ENCODE measurements at places on chromosomes 1 and 21.

DNA sequence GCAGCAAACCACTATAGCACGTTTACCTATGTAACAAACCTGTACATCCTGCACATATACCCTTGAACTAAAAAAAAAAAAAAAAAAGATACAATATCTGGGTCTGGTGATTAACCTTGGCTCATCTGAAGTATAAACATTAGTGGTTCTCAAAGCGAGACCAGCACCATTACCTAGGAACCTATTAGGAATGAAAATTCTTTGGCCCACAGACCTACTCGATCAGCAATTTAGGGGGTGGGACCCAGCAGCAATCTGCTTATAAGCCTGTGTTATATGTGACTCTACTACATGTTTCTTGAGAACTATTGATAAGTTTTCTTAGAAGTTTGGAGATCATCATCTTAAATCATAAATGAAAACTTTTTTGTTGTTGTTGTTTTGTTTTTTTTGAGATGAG, 9.7 kb upstream of the SPATA1 start:
- DNase-seq: no peak

DNA sequence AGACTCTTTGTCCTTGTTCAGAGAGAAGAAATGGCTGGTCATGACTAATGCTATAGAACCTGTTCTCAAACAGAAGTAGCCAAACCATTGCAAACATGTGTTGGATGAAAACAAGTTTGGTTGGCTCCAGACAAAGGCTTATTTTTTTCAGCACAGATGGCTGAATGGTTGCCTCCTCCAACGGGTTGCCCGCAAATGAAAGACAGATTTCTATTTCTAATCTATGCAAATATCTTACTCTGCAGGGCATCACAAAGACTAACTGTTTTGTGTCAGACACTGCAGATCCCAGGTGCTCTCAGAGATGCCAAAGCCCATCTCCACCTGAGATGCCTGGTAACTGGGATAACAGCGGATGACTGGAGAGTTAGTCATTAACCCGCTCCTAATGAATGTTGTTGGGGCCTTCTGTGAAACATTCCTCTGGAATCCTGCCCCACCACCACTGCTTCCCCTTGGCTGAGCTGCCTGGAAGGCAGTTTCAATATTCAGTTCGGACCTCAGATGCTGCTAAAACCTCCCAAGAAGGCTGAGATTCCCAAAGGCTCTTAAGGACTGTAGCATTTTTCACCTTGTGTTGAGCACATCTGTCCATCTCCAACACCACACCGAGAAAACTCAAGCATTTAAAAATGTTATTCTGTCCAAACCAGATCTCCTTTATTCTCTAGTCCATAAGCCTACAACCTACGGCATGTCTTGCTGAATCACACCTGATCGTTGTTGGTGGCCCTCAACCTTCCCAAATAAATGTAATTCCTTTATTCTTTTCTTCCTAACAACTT, 104.4 kb downstream of the PTPN14 start:
- DNase-seq: peak; percentile 67

DNA sequence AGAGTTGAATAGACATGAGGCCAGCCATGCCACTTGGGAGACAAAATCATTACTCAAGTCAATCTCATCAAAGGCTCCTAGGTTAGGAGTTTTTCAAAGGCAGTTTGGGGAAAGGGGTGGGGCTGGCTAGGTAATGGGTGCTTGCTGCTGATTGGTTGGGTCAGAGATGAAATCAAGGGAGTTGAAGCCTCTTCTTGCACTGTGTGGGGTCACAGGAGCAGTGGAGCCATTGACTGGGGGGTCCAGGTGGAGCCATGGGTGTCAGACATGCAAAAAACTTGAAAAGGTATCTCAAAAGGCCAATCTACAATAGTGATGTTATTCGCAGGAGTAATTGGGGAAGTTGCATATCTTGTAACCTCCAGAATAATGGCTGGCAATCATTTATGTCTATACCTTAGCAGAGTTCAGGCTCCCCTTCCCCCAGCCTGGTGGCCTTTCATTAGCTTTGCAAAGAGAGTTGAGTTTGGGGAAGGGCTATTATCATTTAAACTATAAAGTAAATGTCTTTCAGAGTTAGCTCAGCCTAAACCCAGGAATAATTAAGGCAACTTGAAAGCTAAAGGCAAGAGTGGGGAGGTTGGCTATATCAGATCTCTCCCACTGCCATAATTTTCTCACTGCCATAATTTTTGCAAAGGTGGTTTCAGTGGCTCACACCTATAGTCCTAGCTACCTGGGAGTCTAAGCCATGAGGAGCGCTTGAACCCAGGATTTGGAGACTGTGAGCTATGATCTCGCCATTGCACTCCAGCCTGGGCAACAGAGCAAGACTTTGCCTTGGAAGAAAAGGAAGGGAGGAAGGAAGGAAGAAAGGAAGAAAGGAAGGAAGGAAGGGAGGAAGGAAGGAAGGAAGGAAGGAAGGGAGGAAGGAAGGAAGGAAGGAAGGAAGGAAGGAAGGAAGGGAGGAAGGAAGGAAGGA, 7.8 kb upstream of the PINK1 start:
- DNase-seq: no peak

GRCh38 chr1:99598738-99599411, 47.0 kb upstream of the PALMD start:
- no peak for DNase-seq

- no peak for DNase-seq
These were observed at the start of gene SELENON for GRCh38 chr1:25799935-25800702. Gene SELENON, plus strand, starts transcription at chr1:25800193. Its CDS starts 38 bp downstream, at chr1:25800231.

GRCh38 chr1:41370756-41371420, 9.7 kb downstream of the FOXO6 start:
- DNase-seq: no peak

DNA sequence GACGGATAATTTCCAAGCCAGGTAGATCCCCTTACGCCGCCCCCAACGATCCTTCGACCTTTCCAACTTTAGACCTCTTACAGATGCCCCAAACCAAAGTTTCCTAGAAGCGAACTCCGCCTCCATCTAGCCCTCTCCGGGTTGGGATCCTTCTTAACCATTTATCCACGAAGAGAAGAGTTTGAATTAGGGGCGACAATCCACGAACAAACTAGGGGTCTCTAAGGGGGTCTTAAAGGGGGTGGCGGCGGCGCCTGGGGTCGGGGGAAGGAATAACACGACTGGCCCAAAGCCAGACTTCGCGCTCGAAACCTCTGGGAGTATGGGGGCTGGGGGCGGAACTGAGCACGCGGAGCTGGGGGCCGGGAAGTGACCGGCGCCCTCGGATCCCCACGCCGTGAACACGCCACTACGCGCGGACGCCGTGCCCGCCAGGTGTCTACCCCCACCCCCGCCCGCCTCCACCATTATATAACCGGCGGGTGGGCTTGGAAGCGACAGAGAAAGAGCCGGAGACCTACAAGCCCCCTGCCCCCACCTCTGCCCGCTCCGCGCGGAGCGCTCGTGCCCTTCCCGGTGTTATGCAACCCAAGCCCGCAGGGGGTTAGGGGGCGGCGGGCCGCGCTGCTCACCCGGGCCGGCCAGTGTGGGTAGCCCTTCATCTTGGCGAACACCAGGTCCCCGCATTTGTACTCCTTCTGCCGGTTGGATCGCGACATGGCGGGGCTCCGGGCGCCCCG, 594 bp downstream of the HDGF start:
- DNase-seq: no peak

GRCh38 chr1:194289569-194290266, 1103.3 kb upstream of the B3GALT2 start:
- DNase-seq: no peak

DNA sequence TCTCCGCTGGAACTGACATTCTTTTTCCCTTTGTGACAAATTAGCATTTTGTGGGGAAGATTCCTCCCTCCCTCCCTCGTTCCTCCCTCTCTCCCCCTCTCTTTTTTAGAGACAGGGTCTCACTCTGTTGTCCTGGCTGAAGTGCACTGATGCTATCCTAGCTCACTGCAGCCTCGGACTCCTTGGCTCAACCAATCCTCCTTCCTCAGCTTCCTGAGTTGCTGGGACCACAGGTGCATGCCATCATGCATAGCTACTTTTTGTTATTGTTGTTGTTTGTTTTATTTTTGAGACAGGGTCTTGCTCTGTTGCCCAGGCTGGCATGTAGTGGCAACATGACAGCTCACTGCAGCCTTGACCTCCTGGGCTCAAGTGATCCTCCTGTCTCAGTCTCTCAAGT, 6.8 kb upstream of the SKI start:
- no peak for DNase-seq

GRCh38 chr1:154476791-154477190, 25.2 kb upstream of the TDRD10 start:
- no peak for DNase-seq

DNA sequence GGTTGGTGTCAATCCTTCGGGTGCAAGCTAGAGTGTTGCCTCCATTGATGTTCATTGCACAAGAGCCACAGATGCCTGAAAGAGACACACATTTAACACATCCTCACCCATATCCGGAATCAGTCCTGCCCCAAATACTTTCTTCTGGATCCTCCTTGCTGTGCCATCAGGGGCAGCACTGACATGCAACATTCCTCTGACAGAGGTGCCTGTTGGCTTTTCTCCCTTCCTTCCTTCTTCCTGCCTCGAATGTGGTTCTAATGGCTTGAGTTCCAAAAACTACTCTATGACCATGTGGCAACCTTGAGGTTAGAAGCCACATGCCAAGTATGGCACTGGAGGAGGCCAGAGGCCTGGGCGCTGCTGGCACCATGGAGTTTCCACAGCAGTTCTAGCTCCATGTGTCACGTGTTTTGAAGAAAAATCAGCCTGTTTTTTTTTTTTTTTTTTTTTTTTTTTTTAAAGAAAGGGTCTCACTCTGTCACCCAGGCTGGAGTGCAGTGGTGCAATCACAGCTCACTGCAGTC, 17.0 kb upstream of the ATP13A2 start:
- DNase-seq: no peak

DNA sequence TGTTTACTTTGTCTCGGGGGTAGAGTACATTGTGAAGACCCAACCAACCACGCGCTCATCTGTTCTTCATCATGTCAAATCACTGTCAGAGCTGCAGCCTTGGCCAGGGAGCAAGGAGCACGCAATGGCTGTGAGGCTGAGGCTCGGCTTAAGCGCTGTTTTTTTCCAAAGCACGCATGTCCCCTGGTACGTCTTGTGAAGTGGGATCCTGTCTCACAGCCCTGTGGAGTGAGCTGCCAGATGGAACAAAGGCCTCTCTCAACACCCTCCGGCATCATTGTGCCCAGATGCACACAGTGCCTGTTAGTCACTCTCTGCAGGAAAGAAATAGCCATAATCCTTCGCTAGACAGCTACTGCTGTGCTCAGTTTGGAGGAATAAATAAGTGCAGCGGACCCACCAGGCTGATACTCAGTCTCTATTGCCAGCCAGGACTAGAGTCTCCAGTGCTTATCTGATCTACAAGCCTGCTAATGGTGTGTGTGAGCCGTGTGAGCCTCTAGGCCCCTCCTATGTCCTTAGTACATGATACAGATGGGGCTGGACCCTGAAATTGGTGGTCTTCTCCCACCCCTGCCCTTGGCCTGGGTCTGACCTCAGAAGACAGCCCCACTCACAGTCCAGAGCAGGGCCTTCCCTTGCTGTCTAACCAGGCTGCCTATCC, 91.3 kb upstream of the COA6 start:
- DNase-seq: no peak

DNA sequence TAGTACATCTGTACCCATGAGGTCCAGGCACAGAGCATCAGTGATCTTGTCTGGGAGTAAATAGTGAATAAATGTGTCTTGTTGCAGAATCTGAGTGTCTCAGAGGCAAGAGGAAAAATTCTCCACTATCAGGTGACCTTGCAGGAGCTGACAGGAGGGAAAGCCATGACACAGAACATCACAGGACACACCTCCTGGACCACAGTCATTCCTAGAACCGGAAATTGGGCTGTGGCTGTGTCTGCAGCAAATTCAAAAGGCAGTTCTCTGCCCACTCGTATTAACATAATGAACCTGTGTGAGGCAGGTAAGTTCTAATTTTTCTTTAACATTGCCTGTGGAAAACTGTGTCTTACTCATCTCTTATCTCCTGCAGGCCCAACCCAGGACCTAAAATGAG, 43.1 kb downstream of the IL12RB2 start:
- no peak for DNase-seq

DNA sequence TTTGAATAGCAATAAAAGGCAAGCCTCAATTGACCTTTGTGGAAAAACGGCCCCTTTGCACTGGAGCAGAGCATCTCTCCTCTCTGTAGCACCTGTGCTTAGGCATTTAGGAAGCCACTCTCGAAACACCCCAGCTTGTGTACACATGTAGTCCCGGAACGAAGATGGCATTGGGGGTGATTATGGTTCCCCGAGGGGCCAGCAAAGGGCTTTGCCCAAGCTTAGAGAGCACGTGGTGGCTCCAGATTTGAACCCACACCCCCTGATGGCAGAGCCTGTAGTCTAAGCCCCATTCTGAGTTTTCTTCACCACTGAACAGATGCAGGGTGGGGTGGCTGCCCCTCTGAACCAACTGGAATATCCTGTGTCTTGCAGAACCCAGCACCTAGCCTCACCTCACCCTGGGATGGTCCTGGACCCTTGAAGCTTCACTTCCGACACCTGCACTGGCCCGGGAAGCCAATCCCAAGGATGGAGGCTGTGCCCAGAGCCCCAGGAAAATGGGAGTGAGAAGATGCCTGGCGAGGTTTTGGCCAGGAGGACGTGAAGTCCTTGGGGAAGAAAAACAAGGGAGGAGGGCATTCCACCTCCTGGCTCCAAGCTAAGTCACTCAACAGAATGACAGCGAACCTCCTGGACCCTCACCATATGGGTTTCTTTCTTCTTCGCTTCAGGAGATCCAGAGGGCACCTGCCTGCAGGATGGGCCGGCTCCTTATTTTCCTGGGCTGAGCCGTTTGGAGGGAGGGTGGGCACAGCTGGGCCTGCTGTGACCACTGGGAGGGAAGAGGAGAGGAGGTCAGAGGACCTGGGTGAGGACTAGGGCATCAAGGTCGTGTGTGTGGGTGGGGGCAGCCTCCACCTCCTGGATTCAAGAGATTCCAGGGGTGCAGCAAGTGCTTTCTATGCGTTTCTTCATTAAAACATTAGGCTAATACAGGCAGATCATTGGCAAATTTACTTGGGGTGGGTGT, 37.7 kb downstream of the IGFN1 start:
- DNase-seq: no peak

DNA sequence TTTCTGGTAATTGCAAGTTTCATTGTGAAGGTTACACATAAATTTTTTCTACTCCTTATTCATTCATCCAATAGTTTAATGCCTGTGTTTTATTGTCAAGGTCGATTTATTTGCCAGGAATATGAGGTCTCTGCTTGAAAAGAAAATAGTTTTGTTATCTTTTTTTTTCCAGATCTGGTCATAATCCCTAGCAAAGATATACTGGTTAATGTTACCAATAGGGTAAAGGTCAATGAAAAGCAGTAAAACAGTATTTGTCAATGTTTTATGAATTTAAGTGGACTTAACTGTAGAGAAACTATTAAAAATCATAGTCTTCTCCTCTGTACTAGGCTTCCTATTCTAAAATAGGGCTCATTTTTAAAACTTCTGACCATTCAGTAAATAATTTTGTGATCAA, 8.1 kb upstream of the FMO3 start:
- DNase-seq: no peak

GRCh38 chr1:23216771-23217420, 406 bp downstream of the HTR1D start:
- DNase-seq: no peak
